ENCODE measurements at places on chromosomes 7 and 10.

DNA sequence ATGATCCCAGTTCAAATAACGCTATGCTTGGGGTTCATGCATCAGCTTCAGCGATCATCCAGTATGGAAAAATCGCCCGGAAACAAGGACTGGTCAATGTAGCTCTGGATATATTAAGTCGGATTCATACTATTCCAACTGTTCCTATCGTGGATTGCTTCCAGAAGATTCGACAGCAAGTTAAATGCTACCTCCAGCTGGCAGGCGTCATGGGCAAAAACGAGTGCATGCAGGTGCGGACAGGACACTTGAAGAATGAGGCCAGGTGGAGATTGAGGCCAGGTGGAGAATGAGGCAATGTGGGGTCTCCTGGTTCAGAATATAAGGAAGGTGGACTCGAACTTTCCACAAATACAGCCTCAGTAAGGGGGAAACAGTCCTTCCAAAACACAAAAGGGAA lies 105.8 kb downstream of the TRRAP start:
- DNase-seq, result no peak

- no peak for DNase-seq
Measured at GRCh38 chr7:73903321-73904218, 42.6 kb downstream of the TMEM270 start.

GRCh38 chr10:17240616-17241015 lies 12.6 kb downstream of the VIM start:
- DNase-seq, result no peak

DNA sequence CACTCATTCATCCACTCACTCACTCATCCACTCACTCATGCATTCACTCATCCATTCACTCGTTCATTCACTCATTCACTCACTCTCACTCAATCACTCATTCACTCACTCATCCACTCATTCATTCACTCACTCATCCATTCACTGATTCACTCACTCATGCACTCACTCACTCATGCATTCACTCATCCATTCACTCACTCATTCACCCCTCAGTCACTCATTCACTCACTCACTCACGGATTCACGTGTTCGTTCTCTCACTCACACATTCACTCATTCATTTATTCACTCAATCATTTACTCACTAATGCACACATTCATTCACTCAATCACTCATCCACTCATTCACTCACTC lies 73.4 kb downstream of the CARD11 start:
- no peak for DNase-seq

DNA sequence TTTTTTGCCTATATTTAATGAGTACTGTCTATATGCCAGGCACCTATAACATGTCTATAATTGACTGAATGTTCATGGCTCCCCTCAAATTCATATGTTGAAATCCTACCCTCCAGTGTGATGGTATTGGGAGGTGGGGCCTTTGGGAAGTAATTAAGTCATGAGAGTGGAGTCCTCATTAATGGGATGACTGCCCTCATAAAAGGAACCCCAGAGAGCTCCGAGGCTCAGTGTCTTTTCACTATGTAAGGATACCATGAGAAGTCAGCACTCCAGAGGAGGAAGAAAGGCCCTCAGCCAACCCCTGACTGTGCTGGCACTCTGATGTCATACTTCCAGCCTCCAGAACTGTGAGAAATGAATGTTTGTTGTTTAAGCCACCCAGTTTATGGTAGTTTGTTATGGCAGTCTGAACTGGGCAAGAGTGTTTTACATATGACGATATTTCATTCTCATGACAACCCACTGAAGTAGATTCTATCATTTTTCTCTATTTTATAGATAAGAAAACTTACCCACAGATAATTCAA lies 61.1 kb upstream of the PCGF5 start:
- DNase-seq, result no peak

- DNase-seq, result no peak
Measured at GRCh38 chr10:130364631-130365411, 228.6 kb downstream of the GLRX3 start.

DNA sequence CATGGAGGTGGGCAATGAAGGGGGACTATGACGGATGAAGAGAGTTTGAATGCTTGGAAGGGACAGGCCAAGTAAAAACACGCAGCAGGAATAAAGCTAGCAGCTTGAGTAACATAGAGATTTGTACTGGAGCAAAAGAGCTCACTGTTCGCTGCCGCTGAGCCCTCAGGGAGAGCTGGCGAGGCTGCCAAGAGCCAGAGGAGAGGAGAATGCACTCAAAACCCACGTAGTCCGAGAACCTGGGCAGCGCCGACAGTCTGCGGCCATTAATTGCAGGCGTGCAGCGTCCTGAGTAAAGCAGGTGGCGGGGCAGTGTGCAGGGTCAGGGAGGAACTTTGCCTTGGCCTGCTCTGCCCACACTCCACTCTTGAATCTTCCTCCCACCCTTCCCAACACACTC lies 68.2 kb downstream of the SLC37A3 start:
- no peak for DNase-seq

- no peak for DNase-seq
Measured at GRCh38 chr7:140060788-140061606, 1.8 kb downstream of the PARP12 start.

DNA sequence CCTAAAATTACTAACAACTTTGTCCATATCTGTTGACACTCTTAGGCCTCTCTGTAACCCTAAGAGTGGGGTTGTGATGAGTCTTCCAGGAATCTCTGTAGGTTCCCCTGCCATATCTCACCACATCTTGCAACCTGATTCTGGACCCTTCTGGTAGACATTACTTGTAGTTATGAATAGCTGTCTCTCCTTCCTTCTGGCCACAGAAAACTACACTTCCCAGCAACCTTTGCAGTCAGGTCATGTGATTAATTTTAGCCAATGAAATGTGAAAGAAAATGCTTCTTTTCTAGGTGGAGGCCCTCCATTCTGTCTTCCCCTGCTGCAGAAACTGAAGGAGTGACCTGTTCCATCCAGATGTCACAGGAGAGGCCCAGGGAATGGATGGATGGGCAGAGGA lies 147.6 kb upstream of the AOAH start:
- no peak for DNase-seq

- DNase-seq, result no peak
Measured at GRCh38 chr10:70902661-70903261, 14.4 kb upstream of the PCBD1 start.

DNA sequence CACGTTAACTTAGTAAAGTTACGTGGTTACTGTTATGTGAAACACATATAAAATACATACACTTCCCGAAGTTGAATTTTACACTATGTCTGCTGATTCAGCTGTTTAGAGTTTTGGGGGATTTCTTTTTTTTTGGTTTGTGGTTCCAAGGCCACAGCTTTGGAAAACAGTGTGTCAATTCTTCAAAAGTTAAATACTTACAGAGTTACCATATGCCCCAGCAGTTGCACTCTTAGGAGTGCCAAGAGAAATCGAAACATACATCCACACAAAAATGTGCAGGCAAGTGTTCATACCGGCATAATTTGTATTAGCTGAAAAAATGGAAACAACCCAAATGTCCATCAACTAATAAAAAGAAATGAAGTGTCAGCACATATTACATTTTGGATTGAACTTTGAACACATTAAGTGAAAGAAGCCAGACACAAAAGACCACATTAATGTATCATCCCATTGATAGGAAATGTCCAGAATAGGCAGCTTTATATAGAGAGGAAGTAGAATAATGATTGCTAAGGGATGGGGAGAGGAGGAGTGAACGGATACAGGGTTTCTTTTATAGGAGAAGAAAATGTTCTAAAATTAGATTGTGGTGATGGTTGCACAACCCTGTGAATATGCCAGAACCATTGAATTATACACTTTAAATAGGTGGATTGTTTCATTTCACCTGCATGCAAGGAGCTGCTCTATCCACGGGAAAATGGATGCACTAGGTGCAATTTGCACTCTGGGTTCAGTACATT lies 17.6 kb downstream of the APBB1IP start:
- no peak for DNase-seq

GRCh38 chr10:131148270-131148669 lies 163.3 kb downstream of the TCERG1L start:
- DNase-seq, result no peak

GRCh38 chr10:100847440-100847839 lies 65.3 kb upstream of the SLF2 start:
- no peak for DNase-seq

DNA sequence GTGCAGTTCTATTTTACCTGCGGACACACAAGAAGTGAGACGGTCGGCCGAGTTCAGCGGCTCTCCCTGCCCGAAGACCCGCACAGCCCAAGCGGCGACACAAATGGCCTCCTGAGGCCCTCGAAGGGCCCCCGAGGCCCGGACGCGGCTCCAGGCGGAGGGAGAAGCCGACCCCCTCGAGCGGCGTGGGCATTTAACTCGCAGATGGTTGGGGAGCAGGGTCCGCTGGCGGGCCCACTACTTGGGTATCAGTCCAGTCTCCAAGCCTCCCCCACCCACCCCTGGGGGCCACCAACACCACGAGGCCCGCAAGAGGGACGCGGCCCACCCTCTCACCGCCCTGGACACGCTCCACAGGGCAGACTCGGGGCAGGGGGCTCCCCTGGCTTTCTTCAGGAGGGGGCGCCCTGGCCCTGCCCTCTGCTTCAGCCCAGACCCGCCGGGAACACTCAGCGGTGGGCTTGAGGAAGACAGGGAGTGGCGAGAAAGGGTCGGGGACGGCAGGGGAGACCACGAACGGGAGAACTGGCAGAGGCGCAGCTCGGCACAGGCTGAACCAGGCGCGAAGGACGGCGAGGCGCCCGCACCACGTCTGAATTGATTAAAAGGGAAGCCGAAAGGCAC lies 1.7 kb downstream of the IGF2BP3 start:
- no peak for DNase-seq

- DNase-seq, result no peak
Measured at GRCh38 chr7:92797284-92797683, 39.1 kb downstream of the CDK6 start.

DNA sequence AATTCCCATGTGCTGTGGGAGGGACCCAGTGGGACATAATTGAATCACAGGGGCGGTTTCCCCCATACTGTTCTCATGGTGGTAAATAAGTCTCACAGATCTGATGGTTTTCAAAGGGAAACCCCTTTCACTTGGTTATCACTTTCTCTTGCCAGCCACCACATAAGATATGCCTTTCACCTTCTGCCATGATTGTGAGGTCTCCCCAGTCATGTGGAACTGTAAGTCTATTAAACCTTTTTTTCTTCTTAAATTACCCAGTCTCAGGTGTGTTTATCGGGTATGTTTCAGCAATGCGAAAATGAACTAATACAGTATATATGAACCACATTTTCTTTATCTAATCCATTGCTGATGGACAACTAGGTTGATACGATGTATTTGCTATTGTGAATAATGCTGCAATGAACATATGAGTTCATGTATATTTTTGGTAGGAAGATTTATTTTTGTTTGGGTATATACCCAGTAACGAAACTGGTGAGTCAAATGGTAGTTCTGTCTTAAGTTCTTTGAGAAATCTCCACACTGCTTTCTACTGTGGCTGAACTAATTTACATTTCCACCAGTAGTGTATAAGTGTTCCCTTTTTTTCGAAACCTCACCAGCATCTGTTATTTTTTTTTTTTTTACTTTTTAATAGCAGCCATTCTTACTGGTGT lies 70.0 kb upstream of the HGF start:
- no peak for DNase-seq

GRCh38 chr10:16820421-16820820 lies 3.2 kb upstream of the RSU1 start:
- no peak for DNase-seq

- no peak for DNase-seq
Measured at GRCh38 chr10:70715853-70716795, 43.8 kb downstream of the ADAMTS14 start.

DNA sequence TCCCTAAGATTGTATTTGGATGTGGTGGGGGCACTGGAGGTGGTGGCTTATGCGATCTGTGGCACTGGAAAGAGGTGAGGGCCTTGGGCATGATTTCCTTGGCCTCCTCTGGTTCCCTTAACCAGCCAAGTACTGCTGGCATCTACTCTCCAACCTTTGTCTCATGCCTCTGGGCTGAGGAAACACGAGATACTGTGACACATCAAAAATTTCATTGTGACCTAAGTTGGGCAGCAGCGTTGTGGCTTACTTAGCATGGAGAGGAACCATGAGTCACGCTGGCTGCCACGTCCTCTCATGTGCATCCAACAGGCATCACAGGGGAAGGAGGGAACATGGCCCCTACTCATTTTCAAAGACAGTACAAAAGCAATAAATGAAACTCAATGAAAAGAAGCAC lies 29.7 kb upstream of the GSDME start:
- DNase-seq, result no peak

DNA sequence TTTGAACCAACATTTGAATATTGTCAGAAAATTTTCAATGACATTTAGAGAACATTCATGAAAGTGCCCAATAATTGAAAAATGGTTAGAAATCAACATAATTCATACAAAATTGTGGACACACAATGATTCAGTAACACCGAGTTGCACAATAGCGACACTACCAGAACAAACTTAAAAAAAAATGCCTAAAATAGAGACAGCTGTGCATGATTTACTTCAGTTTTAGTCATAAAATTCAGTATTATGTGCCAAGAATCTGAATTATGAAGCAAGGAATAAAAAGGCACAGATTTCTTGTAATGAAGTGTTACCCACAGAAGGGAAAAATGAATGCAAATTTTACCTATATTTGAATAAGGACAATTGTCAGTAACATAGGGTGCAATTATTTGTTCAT lies 396.0 kb downstream of the SEMA3D start:
- DNase-seq, result no peak

DNA sequence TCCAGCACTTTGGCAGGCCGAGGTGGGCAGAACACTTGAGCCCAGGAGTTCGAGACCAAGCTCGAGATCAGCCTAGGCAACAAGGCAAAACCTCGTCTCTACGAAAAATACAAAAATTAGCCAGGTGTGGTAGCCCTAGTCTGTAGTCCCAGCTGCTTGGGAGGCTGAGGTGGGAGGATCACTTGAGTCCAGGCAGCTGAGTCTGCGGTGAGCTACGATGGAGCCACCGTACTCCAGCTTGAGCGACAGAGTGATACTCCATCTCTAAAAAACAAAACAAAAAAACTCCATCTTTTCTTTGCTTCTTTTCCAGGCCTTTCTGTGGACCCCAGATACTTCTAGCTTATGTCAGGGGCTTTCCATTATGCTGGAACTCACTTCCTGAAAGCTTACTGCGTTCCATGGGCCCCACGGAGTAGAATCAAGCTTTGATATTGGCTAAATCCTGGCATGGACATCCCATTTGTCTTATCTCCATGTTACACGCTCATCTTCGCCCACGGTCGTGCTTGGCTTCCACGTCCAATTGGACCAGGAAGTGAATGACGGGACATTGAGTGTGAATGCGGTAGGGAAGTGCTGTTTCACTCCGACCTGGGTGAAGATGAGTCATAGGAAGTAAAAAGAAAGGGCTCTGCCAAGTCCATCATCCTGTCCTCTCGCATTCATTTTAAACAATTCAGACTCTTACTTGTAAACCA lies 45.7 kb downstream of the FAM171A1 start:
- no peak for DNase-seq

DNA sequence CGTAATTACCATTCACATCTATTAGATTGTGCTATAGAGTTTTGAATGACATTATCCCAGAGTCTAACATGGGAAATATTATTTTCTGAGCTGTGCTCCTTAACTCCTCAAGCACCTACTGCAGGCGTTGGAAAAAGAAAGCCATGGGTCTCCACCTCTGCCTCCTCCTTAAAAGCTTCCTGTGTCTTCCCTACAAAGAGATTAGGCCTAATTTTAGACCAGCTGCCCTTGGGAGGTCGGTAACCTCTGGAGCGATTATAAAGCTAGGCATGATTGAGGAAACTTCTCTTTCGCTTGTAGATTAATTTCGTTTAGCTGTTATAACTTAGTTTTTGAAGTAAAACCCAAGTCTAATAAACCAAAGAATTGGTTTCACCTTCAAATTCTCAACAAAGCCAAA lies 75.2 kb downstream of the PLXDC2 start:
- no peak for DNase-seq

- DNase-seq, result no peak
Measured at GRCh38 chr10:85600026-85600743, 766.4 kb downstream of the GRID1 start.

- DNase-seq, result no peak
Measured at GRCh38 chr7:84154991-84155781, 39.4 kb downstream of the SEMA3A start.

Measured in stimulated activated CD8-positive, alpha-beta memory T cell treated with anti-CD3 and anti-CD28 coated beads, Interleukin-2, amount 100 ng/mL, for 1 hour (primary cell).